B cell (primary cell): ENCODE measurements at places on chromosomes 1 and 21. TPM values are rescaled to one million over a fixed set of nuclear protein-coding genes. Genes with fewer than 3 reads are reported as not detected.

The PRR9 gene
- total RNA-seq: not detected in 2 replicates

The MMP23B gene
- total RNA-seq: 1.0 and 1.5 TPM in 2 replicates

The DDOST gene
- 99.2 and 108 TPM in 2 replicates for total RNA-seq

The USH2A gene
- total RNA-seq: not detected in 2 replicates

The TMOD4 gene
- total RNA-seq: 3.5 and 5.1 TPM in 2 replicates

The IL10 gene
- 0.63 and 0.69 TPM in 2 replicates for total RNA-seq

GRCh38 chr1:107473065-107473464 is 332.2 kb downstream of the NTNG1 start:
- DNase-seq: no peak

- DNase-seq: no peak
These were observed 829 bp downstream of the ADAR start for GRCh38 chr1:154607106-154607608.

- no peak for DNase-seq
These were observed 11.4 kb upstream of the ZBTB21 start for GRCh38 chr21:42021371-42022090.

DNA sequence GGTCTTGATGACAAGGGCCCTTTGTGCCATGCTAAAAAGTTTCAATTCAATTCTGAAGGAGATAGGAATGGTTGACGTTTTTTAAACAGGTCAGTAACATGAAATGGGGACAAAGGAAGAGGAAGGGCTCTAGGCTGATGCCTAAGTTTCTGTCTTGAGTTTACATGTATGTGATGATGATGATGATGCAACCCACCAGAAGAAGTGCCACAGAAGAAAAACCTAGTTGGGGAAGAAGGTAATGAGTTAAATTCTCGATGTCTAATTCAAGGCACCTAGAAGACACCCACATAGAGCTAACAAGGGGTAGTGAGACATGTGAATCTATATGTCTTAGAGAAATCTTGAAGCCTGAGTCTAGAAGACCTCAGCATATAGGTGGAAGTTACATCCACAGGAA is 44.4 kb upstream of the ATP1A1 start:
- no peak for DNase-seq

DNA sequence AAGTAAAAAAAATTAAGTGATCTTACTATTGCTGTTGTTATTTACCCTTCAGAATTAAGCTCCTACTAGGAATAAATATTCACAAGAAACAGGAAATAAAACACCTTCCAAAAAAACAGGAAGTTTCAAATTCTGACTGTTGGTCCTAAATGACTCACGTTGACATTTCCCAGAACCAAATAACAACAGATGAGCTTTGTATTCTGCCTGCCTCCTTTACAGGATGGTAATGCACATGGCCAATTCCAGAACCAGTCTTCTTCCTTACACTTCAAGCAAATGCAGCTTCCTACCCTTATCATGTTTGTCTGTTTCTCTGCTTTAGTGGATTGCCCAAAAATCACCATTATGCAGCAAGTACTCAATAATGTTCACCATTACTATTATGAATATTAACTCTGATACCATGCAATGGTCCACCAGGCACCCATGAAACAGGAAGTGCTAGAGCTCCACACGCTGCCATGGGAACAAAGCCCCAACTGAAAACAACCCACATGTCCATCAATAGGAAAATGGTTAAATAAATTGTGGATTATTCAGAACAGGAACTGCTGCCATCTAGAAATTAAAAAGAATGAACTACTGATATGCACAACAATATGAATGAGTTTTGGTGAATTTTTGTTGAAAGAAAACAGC is 8.9 kb downstream of the CASP9 start:
- no peak for DNase-seq

GRCh38 chr1:3522564-3523265 is 68.2 kb downstream of the ARHGEF16 start:
- DNase-seq: no peak

GRCh38 chr1:107430540-107431228 is 289.8 kb downstream of the NTNG1 start:
- DNase-seq: peak; percentile 71

GRCh38 chr1:218031901-218032300 is 253.2 kb upstream of the RRP15 start:
- no peak for DNase-seq

- no peak for DNase-seq
These were observed 30.4 kb downstream of the VTCN1 start for GRCh38 chr1:117180147-117180967.

DNA sequence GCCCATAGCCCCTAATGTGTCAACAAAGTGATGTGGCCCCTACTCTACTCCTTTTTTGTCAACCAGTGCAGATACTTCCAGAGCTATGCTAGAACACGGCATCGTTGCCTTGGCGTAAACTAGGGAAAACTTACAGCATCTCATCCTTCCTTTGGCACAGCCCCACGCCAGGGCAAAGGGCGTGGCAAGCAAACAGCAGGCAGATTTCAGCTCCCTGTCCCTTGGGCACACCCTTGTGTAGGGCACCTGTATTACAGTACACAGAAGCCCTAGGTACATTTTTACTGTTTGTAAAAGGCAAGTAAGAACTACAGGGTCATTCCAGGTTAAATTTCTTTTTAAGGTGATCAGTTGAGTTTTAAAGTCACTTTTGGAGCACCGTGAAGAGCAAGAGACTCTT is 29.3 kb downstream of the PRDX6 start:
- DNase-seq: no peak

- DNase-seq: no peak
These were observed 14.4 kb upstream of the TOMM20 start for GRCh38 chr1:235142991-235143390.

DNA sequence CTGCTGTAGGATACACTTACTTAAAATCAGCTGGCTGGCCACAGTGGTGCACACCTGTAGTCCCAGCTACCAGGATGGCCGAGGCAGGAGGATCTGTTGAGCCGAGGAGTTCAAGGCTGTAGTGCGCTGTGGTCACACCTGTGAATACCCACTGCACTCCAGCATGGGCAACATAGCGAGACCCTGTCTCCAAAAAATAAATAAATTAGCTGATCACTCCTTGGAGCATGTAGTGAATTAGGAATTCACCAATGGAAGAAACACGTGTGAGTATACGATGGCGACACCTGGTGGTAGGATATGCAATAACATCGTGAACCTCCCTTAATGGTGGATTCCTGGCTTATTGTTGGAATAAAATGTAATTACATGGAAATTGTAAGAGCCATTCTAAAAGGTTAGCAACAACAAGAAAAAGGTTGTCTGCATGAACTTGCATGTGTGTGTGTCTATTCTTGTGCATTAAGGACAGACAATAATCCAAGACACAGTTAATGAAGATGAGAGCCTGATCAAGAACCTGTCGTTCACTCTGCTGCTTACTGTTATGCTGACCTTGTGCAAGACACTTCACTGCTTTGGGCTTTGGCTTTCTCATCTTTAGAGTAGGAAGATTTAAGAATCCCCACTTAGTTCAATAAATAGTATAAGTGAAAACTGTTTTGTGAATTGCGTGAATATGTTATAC is 38.6 kb upstream of the COX20 start:
- DNase-seq: peak; percentile 75
